ENCODE measurements at places on chromosomes 2 and 18.
A peak's percentile ranks its signal among the peaks of the same experiment; 100 is the strongest.

DNA sequence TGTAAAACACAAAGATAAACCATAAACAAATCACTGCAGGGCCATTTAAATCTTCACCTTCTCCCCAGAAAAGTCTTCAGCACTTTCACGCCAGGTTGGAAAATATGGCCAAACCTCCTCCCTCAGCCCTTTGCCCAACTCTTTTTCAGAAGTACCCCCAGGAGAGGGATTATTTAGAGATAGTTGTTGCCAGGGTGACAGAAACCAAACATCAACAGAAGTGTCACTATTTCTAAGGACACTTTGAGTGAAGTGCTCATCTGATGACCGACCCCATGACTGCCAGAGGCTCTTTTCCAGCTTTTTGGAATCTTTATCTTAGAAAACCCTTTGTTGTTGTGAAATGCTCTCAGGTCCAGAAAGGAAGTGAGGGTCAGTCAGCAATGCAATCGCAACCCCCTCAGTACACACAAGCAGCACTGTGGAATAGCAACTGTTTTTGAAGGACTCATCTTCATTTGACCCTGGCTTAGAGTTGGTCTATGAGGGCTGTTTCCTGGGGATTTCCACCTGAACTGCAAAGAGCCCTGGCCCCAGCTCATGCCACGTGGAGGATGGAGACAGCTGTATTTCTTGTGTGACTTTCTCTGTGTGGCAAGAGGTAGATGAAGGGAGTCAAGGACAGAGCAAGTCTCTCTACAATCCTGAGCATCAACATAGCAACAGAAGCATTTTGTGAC lies 114.0 kb upstream of the STON1 start:
- no peak for DNase-seq

- DNase-seq = no peak
Observed at GRCh38 chr18:37405772-37406171, 159.8 kb downstream of the CELF4 start.

DNA sequence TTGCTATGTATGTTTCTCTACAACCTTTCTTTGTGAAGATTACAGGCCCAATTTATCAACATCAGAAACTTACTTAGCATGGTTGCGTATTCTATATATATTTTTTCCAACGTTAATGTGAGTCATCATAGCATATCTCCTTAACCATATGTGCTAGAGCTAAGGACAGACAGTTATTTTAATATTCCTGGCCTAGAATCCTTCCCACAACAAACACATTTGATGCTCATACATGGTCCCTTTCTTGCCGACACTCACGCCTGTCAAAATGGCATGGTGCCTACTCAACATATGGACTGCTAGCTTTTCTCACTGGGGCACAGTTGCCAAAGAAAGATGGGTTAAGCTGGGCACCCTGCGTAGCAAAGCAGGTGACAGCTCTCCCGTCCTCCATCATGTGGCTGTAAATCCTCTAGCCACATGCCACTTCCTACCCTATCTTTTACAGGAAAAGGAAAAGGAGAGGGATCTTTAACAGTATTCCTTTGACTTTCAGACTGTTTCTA lies 75.2 kb upstream of the GALNT5 start:
- DNase-seq = no peak

GRCh38 chr2:167863377-167863776 lies 384.0 kb downstream of the STK39 start:
- DNase-seq = no peak

- no peak for DNase-seq
Observed at GRCh38 chr2:42045848-42046748, 1.7 kb upstream of the PKDCC start.

DNA sequence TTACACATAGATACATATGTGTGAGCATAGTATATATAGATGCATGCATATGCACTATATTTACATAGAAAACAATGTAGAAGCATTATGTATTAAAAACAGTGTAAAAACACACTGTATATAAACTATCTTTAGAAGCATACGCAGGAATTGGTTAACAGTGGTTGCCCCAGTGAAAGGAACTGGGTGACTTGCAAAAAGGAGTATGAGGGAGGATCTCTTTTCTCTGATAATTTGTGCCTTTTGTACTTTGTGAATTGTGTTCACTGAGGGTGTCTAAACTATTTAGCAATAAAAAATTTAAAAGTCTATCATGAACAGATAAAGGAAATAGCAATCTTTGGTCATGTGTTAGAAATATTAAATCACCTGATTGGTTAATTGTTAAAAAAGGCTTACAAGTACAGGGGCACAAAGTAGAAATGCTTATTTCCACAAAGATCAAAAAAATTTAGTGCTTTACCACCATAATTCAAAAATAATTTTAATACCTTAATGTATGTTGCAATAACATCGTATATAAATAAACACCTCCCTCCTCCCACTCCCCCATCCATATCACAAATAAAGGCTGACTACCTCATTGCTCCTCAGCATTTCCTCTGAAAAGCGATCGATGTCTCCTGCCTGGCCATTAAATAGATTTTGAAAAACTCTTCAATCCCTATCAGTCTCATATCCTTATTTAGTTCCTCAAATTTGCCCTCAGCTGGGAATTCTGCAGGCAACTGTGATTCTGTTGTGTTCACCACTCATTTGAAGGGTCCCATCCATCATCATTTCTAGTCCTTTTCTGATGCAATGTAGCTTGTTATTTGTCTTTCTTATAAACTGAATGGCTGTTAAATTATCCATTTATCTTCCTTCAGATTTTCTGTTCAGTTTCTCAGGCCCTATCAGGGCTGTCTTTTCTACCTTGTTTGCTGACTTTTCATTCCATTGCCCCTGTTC lies 257.3 kb downstream of the AGPS start:
- no peak for DNase-seq

- DNase-seq = no peak
Observed at GRCh38 chr2:191321861-191322662, 76.9 kb downstream of the MYO1B start.

DNA sequence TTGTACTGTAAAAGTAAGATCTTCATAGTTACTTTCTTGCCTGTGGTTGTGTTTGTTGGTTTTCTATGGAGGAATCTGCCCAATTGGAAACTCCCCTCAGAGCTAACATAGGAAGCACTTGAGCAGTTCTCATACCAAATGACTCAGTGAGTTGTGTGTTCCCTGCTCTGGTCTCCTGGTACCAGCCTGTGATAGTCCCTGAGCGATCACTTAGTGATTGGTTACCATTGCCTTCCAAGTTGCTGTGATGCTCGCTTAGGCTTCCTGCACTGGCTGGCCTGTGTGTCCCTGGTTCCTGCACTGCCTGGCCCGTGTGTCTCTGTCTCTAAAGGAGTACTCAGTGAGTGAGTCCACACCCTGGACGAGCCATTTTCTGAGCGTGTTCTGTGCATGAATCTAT lies 133.0 kb downstream of the MAP4K4 start:
- DNase-seq = no peak

- DNase-seq = no peak
Observed at GRCh38 chr2:209579230-209579749, 155.4 kb downstream of the MAP2 start.

- no peak for DNase-seq
Observed at GRCh38 chr2:131035112-131035825, 58.0 kb downstream of the FAM168B start.

- peak; percentile 18 for DNase-seq
Observed at GRCh38 chr2:229715895-229716507, 1.6 kb upstream of the DNER start.

DNA sequence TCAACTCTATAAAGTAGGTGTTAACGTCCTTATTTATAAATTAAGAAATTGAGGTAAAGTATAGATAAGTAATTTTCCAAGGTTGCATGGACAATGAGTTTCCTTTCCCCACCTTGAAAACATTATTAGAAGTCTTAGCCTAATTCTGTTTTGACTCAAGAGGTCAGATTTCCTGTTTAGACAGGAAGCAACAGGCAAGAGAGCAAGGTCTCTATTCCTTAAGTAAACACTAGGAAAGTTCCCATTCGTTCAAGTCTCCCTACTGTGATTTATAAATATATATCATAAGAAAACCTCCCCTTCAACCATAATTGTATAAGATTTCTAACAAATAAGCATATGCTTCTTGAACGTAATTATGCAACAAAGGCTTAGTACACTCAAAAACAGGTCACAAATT lies 40.3 kb downstream of the CLASP1 start:
- no peak for DNase-seq

- no peak for DNase-seq
Observed at GRCh38 chr2:162840598-162841246, 2.2 kb upstream of the KCNH7 start.

- DNase-seq = no peak
Observed at GRCh38 chr2:231222318-231223000, 24.0 kb downstream of the ARMC9 start.

DNA sequence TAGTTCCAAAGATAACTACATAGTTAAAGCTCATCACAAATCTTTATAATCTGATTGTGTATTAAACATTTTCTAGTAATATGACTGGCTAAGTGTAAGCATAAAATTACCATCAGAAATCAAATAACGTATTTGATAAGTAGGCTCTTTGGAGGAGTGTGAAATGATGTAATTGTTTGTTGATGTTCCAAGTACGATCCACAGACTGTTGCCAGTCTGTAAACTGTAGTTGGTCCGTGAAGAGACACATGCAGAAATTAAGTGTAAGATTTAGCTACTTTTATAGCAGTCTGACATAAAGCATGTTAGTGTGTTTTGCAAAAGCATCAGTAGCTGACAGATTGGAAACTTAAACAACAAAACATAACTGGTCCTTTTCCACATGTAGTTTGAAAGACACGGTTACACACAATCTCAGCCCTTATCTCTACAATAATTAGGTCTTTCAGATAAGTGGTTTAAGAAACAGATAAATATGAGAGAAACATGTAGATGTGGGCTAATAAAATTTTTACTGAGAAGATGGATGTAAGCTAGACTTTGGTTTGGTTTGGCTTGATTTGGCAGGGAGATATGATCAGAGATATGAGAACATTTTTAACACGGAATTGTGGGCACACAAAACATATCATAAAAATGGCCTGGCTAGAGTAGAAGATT lies 115.0 kb upstream of the EPB41L5 start:
- DNase-seq = no peak

- DNase-seq = no peak
Observed at GRCh38 chr2:44291281-44292248, 16.3 kb downstream of the SLC3A1 start.

GRCh38 chr2:42841344-42841743 lies 49.0 kb upstream of the HAAO start:
- DNase-seq = no peak

DNA sequence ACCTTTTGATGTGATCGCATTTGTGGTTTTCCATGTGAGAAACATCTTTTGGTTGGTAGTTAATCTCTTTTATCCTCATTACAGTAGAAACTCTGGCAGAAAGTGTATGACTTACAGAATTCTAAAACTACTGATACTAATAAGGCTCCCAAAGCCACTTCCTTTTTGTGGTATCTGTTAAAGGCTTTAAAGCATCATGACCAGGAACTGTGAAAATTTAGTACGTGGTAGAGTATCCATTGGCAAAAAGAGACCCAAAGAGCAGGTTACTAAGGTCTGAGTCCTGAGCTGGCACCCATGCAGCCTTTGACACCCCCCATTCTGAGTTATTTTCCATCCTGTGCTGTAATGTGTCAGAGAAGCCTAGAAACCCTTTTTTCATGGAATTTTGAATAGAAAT lies 94.5 kb downstream of the DPP4 start:
- DNase-seq = no peak

GRCh38 chr2:172964511-172965139 lies 111.0 kb upstream of the MAP3K20 start:
- DNase-seq = no peak

- DNase-seq = no peak
Observed at GRCh38 chr2:101501443-101501842, 26.5 kb upstream of the RFX8 start.

- DNase-seq = no peak
Observed at GRCh38 chr18:28063271-28063761, 113.6 kb downstream of the CDH2 start.

DNA sequence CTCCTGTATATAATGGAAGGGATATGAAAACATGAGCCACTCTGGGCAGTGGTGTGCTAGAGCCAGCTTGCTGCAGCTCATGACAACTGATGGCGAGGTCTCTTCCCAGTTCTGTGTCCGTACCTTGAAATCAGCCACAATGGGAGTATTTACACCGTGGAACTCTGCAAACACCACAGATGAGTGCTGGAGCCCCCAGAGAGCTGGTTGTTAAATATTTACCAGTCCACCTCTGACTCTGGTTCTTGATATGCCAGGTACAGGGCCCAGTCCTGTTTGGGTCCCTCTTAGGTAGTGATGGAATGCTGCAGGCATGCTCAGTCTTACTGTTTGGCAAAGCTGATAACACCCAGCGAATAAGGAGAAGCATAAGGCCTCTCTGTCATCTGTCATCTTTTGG lies 116.1 kb upstream of the GLI2 start:
- DNase-seq = no peak

- DNase-seq = no peak
Observed at GRCh38 chr18:13556502-13556901, 169.9 kb downstream of the FAM210A start.

DNA sequence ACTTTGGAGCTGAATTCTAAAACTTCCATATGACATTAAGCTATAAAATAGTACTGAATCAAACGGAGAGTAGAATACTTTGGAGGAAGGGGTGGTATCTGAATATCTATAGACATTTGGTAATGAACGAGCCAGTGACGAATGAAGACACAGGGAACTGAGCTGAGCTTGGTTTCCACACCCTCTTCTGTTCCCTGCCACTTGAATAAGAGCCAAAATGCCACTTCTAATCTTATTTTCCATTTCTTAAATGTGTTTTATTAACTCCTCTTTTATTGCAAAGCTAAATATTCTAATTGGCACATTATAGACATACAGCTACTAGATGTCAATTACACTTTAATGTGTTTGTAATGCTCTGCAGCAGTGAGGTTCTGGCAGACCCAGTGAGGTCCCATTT lies 76.1 kb downstream of the AFF3 start:
- no peak for DNase-seq

- no peak for DNase-seq
Observed at GRCh38 chr2:201363857-201364560, 6.9 kb upstream of the FLACC1 start.

DNA sequence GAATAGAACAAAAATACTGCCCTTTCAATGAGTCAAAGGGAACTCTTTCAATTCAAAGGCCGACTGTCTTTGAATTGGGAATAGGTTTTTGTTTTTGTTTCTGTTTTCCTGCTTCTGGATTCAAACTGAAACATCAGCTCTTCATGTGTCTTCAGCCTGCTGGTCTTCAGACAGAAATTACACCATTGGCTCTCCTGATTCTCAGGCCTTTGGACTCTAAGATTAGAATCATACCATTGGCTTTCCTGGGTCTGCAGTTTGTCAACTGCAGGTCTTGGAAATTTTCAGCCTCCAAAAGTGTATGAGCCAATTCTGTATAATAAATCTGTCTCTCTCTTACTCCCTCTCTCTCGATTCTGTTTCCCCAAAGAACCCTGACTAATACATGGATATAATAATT lies 31.1 kb downstream of the CTLA4 start:
- no peak for DNase-seq

Data from stimulated activated CD4-positive, alpha-beta T cell treated with anti-CD3 and anti-CD28 coated beads, Interleukin-12 subunit alpha, Interleukin-12 subunit beta, amount 100 ng/mL, for 4 hours (primary cell).